ENCODE measurements at places on chromosomes 5 and 9.

DNA sequence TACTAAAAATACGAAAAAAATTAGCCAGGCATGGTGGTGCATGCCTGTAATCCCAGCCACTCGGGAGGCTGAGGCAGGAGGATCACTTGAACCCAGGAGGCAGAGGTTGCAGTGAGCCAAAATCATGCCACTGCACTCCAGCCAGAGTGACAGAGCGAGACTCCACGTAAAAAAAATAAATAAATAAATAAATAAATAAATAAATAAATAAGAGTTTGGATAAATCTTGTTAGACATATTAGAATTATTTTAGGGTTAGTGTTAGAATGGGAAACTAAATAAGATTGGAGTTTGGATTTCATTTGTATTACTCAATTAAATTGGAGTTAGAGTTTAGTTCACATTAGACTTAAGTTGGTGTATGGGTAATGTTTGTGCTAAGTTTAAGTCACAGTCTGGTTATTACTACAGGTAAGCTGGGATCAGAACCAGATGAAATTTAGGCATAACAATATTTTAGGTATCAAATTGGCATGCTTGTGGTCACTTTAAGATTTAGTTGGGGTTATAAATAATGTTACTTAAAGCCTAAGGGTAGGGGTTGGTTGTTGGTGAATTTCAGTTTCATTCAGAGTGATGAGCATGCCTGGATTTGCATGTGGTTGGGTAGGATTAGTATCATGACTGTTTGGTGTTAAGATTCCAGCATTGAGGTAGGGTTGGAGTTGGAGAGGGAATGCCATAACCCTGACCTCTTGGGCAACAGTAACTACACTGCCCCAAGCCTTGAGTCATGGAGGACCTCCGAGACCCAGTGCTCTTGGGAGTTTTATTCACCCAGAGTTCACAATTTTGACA, 3.3 kb downstream of the OR5C1 start:
- DNase-seq = no peak

- no peak for DNase-seq
These were observed 111.1 kb upstream of the CKMT2 start for GRCh38 chr5:81121836-81122630.

- DNase-seq = no peak
These were observed 122.6 kb downstream of the SEMA6A start for GRCh38 chr5:116451905-116452450.

- DNase-seq = no peak
These were observed 49.7 kb upstream of the SAP30L start for GRCh38 chr5:154396128-154396527.

DNA sequence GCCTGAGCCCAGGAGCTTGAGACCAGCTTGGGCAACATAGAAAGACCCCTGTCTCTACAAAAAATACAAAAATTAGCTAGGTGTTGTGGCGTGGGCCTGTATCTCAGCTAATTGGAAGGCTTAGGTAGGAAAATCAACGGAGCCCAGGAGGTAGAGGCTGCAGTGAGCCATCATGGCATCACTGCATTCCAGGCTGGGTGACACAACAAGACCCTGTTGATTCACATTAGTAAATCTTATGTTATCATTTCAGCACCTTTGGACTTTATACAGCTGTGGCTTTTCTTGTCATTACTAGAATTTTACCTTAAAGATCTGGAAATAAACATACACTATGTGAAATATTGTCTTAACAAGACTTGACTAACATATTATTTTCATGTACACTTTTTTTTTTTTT, 185.0 kb downstream of the ZNF608 start:
- DNase-seq = no peak
